Hindlimb muscle (tissue), 1 donor: ENCODE measurements at places on chromosomes 7 and 10. TPM values are rescaled to one million over a fixed set of nuclear protein-coding genes. Genes with fewer than 3 reads are reported as not detected.

DNA sequence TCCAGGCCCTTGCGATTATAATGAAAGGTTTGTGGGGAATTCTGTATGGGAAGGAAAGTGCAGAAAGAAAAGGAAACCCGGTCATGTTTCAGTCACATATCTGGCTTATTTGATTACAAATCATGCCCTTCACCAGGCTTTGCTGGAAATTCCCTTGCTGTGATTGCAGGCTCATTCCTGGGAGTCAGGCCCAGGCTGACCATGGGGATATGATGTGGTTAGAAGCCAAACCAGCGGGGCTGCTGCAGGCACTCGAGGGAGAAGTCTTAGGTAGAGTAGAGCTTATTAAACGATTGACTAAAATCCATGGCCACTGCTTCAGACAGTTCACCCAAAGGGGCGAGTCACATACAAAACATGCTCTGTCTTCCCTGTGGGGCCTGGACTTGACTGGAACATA lies 16.2 kb downstream of the PKD1L1 start:
- DNase-seq, result no peak

GRCh38 chr10:44647877-44648542 lies 263.1 kb upstream of the CXCL12 start:
- no peak for DNase-seq

DNA sequence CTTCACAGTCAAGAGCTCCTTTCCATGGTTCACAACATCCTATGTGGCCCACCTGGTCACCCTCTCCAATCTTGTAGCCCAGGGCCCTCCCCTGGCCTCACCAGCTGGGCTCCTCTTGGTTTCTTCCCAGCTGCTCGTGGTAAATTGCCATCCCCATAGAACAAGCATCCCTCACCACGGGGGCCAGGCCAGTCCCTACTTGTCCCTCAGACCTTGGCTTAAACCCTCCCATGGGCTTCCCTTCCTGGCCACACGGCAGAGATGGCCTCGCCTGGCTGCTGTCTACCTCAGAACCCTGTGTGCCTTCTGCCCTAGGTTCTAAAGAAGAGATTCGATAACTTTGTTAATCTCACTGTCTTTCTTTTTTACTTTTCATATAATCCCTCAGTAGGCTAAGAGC lies 153.3 kb upstream of the TCERG1L start:
- no peak for DNase-seq

GRCh38 chr7:135666846-135667245 lies 4.5 kb downstream of the STMP1 start:
- DNase-seq, result no peak

DNA sequence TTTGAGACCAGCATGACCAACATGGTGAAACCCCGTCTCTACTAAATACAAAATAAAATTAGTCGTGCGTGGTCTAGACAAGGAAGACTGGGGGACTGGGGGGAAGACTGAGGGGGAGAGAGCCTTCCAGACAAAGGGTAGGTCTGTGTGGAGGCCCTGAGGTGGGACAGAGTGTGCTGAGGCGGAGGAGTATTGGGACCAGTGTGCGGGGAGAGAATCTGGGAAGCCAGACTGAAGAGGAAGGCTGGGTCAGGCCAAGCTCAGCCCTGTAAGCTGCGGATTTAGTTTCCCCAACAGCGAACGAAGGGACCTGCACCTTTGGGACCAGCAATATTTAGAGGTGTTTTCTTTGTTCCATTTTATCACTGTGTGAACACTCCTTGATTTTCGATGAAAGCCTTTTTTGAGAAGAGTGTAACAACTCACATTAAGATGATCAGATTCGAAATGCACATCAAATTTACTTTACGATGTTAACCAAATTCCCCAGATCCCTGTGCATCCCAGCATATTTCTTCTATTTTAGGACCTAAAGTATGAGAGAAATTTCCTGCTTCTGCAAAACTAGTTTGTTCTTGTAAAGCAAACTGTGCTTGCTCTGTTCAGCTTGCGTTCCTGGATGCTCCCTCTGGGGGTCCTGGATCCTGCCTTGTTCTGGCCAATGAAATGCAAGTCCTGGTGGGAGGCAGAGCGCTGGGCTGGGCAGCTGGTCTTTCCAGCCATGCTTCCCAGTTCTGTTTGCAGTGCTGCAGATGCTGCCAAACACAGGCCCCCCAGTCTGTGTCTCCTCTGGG lies 39.4 kb downstream of the PLAU start:
- peak; percentile 64 for DNase-seq

- no peak for DNase-seq
Measured at GRCh38 chr10:11208908-11209829, 191.5 kb downstream of the CELF2 start.

DNA sequence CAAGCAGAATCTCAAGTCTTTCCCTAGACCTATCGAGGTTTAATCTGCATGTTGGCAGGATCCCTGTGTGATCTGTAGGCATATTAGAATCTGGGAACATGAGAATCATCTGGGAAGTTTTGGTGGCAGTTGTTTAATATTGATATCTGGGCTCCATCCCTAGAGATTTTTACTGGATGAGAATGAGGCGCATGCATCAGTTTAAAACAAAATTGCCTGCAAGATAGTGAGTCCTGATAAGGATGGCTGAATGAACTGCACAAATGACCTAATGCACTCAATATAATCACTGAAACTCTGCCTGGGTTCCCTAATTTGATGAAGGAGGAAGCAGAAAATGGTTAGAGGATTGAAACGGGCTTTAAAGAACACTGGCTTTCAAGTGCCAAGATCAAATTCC lies 218.0 kb downstream of the FGFR2 start:
- DNase-seq, result no peak

DNA sequence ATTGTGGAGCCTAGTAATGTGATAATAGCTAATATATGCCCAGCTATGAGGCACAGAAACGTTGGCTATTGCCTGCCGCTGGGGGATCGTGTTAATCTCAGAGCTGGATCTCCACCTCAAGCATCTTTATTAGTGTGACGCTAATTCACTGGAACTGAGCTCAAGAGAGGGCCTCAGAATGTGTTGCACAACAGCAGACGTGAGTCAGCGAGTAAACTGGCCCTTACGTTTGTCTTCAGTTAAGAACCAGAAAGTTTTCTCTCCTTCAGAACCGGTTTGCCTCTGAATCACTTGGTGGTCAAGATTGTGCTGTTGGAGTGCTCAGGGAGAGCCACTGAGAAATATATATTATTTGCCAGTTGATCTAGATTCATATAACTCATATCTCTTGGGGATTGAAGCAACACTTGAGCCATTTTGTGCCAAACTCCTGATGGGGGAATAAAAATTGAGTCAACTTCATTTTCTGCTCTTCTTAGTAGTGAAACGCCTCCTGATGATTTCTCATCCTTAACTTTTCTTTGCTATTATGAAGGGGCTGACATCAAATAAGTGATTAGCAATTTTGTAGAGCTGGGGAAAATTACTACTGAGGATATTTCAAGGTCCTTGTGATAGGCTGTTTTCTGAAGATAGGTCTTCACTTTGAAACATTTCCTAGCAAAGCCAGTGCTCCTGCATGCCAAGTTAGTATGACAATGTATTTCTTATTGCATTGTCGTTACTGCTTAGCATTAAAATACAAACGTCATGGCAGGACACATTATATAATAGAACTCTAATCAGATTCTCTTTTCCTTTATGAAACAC lies 22.3 kb downstream of the BZW2 start:
- no peak for DNase-seq

DNA sequence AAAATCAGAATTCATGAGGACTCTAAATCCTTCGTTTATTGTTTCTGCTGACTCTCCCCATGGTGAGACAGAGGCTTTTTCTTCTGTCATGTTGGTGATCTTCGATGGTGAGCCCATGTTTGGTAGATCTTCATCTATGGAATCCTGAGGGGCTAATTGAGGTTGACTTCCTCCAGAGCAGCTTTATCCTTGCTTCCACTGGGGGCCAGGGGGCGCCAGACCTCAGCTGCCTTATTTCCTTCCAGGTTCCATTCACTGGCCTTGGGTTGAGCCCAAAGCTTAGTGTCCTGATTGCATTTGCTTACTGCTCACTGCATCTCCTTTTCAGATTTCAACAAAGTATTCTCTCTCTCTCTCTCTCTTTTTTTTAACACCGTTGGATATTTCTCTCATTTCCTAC lies 80.7 kb downstream of the GCC1 start:
- DNase-seq, result no peak

GRCh38 chr7:117324960-117325359 lies 2.1 kb upstream of the WNT2 start:
- DNase-seq, result peak; percentile 7

GRCh38 chr10:11874568-11875493 lies 51.7 kb downstream of the PROSER2 start:
- DNase-seq, result peak; percentile 40

- peak; percentile 77 for DNase-seq
Measured at GRCh38 chr7:149005427-149006344, 22.6 kb downstream of the PDIA4 start.

DNA sequence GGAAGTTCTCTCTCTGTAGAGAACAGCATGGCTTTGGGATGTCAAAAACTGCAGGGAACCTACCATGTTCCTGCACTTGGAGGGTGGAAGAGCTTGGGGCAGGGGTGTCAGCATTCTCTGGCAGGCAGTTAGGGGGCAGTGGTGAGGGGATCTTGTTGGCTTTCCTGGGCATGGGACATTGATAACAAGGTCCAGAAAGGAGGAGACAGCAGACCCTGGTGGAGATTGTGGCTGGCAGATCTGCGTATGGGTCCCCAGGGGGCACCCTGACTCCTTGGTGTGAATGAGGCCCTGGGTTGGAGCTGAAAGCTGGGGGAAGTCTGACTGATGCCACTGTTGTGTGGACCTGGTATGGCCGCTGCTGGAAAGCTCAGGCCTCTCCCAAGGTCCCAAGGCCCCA lies 22.9 kb upstream of the CAMK2B start:
- no peak for DNase-seq

- DNase-seq, result no peak
Measured at GRCh38 chr7:8284606-8285005, 22.6 kb upstream of the ICA1 start.

GRCh38 chr10:125523347-125523746 lies 159.6 kb downstream of the TEX36 start:
- DNase-seq, result no peak

DNA sequence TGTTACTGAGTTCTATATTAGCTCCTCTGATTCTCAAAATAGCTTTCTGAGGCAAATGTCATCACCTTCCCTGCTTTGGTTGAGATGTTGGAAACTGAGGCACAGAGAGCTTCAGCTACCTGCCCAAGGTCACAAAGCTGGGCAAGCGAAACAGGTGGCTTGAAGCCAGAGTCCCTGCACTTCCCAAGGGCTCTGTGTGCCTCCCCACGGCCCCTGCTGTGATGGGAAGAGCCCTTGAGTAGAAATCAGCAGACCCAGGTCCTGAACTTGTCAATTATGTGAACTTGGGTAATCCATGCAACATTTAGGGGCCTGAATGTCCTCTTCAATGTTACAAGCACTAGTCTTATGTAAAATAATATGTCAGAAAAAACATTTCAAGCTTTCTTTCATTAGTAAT lies 327.3 kb upstream of the PODXL start:
- no peak for DNase-seq

DNA sequence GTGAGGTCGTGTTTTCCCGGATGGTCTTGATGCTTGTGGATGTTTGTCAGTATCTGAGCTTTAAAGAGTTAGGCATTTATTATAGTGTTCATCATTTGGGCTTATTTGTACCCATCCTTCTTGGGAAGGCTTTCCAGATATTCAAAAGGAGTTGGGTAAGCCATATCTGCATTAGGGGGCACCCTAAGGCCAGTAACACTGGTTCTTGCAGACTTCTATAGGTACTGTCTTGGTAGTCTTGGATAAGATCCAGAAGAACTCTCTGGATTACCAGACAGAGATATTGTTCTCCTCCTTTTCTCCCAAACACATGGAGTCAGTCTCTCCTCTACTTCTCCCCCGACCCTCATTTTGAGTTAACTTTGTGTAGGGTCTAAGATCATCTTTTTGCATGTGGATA lies 92.8 kb downstream of the SDK1 start:
- DNase-seq, result no peak

- no peak for DNase-seq
Measured at GRCh38 chr10:32376097-32376496, 29.1 kb upstream of the EPC1 start.

- DNase-seq, result no peak
Measured at GRCh38 chr7:4665661-4666060, 16.4 kb upstream of the FOXK1 start.

DNA sequence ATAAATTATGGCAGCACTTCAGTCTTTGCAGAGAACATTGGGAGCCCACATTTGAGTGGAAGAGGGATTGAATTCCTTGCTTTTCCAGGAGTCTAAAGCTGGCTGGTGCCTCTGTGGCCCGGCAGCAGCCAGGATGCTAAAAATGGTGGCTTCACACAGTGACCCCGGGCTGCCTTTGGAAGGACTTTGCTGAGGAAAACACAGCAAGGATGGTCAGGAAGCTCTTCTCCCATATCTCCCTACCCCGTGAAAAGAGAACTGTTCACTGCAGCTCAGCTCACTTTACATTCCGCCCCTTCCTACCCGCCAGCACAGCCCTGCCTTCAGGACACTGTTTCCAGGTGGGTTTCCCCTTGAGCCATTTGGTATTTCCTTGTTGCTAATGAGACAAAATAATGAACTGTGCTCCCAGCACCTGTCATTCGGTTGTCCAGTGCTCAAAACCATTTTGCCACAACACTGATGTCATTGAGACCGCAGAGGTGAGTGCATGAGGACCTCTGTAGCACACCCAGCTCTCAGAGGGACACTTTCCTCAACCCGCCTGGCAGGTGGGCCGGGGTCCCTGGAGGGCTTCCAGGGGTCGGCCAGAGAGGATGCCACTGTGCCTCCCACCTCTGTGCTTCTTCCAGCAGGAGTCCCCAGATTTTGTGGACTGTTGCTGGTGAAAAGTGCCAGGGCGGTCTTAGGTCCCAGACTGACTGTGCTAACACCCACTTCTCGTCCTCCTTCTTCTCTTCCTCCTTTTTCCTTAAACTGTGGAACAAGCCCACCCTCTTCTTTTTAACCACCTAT lies 255.7 kb upstream of the PPP2R2D start:
- DNase-seq, result no peak

DNA sequence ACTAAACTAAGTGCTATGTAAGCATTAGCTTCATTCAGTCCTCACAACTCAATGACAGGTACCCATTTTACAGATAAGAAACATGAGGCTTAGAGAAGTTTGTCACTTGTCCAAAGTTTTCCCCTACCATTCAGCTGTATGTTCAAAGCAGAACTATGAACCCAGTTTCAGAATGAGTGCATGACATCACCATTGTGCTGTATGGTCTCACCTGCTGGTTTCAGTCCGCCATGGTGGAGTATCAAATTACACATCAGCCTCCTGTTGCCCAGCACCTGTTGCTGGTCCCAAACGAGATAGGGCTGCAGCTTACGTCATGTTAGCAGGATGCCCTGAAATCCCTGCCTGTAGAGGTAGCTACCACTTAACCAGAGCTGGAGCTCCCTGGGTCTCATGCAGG lies 95.0 kb downstream of the DYNC1I1 start:
- DNase-seq, result no peak

GRCh38 chr10:6699336-6699735 lies 119.3 kb upstream of the PRKCQ start:
- no peak for DNase-seq

- no peak for DNase-seq
Measured at GRCh38 chr10:131233611-131234258, 77.8 kb downstream of the TCERG1L start.

Gene MYL10
- 9.0 TPM for polyA plus RNA-seq

Gene KIN
- 10.9 TPM for polyA plus RNA-seq

Gene BBS9
- 15.2 TPM for polyA plus RNA-seq

Gene TAS2R4
- polyA plus RNA-seq, result 1.6 TPM

Gene VPS37D
- 3.1 TPM for polyA plus RNA-seq

Gene PPP1R3C
- polyA plus RNA-seq, result 134 TPM

Gene LRMDA
- 6.6 TPM for polyA plus RNA-seq
